ENCODE measurements at places on chromosomes 5 and 9.
A peak's percentile ranks its signal among the peaks of the same experiment; 100 is the strongest.

GRCh38 chr9:135090547-135090946 lies 3.1 kb downstream of the OLFM1 start:
- DNase-seq = no peak

GRCh38 chr9:6567140-6567591 lies 78.4 kb downstream of the GLDC start:
- DNase-seq = no peak

DNA sequence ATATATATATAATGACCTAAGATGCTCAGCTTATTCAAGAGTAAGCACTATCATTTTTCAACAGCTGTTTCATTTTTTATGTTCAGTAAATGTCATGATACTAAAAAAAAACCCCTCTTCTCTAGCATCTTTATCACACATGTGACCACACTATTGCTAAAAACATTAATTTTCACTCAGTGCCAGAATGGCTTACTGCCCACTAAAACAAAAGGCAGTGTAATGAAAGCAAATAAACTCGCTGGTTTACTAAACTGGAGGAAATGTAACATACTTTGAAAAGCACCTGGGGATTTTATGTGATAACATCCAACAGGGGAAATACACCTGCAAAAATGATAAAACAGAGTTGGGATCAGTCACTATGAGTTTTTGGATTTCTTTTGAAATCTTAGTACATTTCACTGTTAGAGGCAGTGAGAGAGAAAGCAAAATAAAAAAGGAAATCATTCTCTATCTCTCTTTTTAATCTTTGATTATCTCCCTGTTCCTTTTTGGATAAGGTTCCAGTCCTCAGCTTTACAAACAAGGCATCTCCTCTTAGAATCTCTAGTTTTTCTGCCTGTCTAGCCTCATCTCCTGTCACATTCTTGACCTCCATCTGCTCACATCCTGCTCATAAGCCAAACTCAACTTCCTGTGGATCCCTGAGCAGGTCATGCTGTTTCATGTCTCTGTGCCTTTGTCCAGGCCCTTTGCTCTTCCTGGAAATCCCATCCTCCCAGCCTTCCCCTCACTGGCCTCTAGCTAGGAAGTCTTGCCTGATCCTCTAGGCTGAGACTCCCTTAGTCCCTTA lies 338.0 kb downstream of the MAN2A1 start:
- DNase-seq = no peak

DNA sequence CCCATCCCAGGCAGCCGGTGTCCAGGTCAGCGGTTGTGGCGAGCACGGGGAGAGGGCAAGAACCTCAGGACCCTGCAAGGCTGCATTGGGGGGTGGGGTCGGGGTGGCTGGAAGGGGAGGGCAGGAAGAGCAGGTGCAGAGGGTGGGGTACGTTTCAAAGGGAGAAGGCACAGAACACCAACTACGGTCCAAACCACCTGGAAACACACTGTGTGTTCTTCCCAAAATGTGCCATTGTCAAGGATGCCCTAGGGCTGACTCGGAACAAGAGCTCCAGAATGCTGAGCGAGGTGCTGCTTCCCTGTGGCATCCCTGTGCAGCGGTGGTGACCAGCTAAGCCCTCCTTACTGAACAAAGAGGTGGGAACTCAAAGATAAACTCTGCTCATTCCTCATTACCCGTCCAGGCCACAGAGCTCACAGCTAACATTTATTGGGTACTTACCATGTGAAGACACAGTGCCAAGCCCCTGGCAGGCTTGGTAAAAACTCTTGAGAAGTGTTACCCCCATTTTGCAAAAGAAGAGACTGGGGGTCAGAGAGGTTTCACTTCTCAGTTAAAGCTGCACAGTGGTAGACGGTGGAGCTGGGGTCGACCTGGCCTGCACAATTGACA lies 153.8 kb downstream of the COL23A1 start:
- DNase-seq = no peak

DNA sequence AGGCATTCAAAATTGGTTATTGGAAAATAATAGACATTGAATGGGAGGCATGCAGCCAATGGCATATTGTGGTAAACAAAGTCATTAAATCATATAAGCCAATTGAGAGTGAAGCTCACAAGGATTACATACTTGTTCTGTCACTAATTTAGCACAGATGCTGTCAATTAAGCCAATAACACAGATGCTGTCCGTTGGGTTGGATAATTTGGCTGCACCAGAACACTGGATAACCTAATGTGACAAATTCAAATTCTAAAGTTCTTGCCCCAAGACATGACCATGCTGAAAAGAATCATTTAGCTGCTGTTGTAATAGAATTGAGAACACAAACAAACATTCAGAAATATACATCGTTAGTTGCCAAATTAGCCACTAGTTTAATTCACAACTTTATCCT lies 1796.4 kb downstream of the EFNA5 start:
- DNase-seq = no peak

DNA sequence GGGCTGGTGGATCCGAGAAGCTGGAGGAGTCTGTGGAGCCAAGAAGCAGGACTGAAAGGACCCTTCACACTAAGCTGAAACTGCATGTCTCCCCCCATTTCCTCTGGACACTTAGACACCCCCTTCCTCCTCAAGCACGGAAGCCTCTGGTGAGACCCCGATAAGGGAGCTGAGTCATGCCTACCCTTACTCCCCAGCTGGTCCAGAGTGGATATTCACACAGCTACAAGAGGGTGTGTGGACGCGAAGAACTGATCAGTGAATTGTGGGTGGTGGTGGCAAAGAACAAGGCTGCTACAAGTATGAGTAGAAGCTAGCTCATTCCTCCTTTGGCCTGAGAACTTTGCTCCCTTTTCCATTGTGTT lies 4.3 kb downstream of the TLN1 start:
- DNase-seq = no peak

DNA sequence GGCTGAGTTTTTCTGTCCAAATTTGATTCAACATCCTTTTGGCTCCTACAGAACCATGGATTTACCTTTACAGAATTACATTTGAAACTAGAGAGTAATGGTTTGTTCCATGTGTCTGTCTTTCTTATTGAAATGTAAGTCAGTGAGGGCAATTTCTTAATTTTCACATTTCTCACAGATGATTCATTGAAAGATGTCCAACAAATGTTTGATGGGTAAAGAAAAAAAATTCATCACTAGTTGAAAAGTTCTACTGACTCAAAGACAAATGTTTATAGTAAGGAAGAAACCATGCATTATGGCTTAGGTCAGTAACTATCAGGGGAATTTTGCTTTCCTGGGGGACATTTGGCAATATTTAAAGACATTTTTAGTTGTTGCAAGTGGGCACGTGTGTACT lies 131.6 kb upstream of the TRPM3 start:
- no peak for DNase-seq

DNA sequence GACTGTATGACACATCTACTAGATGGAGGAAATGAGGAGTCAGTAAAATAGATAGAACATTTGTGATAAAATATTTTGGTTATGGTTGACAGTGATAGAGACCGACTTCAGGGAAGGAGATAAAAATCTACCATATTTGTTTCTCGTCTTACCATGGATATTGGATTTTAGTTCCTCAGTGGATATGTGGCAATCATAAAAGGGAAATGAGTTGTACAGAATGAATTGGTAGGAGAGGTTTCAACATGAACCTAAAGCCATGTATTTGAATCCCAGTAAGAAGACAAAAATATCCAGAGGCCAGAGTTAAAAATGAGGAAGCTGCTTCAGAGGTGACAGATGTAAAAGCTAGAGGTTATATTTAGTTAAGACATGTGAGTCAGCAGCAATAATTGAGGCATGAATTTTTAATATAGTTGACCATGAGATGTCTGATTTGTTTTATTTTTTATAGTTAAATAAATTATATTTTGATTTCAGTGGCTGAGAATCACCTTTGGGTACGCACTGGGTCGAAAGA lies 480.4 kb upstream of the TUSC1 start:
- no peak for DNase-seq

DNA sequence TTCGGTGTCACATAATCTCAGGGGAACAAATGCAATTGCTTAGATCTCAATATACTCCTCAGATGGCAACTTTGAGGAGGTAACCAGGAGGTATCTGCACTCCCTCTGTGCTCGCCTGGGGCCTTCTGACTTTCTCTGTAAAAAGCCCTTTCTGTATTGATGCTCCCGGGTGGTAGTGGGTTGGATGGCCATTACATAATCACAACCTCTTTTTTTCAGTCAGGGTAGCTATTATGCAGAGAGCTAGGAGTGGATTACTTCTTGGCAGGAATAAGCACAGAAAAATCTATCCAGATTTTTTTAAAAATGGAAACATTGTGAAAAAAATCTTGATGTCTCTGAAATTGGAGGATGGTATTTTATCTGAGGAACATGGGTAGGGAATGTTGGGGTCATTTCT lies 116.6 kb downstream of the SH3GL2 start:
- no peak for DNase-seq

DNA sequence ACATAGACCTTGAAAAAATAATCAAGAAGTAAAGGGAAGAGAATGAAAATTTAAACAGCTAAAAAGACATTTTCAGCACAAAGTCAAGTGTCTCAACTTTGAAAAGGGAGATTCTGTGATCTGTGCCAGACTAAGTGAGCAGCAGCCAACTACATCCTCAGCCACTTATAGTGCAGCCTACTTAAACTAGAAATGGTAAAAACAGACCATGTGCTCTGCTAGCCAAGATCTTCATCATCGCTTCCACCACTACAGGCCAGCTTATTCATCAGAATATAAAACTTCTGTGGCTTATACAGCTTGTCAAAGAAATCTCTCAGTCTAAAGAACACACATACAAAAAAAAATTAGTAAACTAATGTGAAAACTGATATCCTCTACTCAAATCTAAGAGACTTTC lies 63.5 kb downstream of the CEMIP2 start:
- DNase-seq = no peak

- no peak for DNase-seq
These were observed 8.4 kb upstream of the RGS3 start for GRCh38 chr9:113454914-113455761.

- no peak for DNase-seq
These were observed 212.8 kb downstream of the ADCY2 start for GRCh38 chr5:7608772-7609171.

DNA sequence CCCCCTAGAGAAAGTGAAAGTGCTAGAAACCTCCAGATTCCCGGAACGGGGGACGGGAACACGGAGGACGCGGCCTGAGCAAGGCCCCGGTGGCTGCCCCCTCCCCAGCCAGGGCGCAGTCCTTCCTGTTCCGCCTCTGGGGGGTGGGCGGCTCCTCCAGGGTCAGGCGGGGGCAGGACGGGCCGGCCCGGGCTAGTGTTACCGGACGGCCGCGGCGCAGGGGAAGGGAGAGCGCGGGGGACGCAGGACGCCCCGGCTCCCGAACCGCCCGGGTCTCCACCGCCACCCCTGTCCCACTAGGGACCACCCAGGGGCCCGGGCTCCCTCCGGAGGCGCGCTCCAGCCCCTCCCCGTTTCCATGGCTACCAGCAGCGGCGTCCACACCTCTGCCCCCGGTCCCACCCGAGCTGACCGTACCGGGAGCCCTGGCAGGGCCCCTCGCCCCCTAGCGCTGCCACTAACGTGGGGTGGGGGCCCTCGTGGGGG lies 579 bp downstream of the SLC12A7 start:
- DNase-seq = no peak

GRCh38 chr9:115495836-115496235 lies 377.9 kb upstream of the TNC start:
- DNase-seq = no peak

GRCh38 chr5:176995896-176996767 lies 10.4 kb downstream of the UIMC1 start:
- no peak for DNase-seq

GRCh38 chr9:125911861-125912644 lies 164.9 kb downstream of the PBX3 start:
- DNase-seq = no peak

DNA sequence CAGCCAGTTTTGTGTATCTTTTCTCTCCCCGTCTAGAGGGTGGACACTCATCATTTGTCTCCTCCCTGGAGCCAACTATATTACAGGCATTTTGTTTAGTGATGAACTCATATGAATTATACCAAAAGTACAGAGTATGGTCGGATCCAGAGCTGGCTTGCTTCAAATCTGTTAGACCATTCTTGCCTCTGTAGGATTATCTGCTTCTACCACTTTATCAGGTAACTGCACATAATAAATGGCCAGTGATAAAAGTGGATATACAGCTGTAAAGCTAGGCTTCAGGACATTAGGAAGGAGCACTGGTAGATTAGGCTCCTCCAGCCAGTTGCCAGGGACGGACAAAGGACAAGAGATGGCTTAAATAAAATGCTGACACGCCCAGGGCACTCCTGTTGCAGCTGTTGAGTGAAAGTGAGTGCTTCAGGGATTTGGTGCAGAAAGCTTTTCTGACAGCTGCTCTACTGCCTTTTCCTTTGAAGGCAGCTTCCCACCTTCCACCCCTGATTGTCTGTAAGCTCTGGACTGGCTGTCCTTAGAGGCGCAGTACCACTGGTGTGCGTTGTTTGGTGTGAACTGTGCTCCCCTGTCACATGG lies 259.2 kb downstream of the PDZD2 start:
- no peak for DNase-seq

GRCh38 chr5:177552839-177553455 lies 1.4 kb downstream of the FAM193B start:
- no peak for DNase-seq

DNA sequence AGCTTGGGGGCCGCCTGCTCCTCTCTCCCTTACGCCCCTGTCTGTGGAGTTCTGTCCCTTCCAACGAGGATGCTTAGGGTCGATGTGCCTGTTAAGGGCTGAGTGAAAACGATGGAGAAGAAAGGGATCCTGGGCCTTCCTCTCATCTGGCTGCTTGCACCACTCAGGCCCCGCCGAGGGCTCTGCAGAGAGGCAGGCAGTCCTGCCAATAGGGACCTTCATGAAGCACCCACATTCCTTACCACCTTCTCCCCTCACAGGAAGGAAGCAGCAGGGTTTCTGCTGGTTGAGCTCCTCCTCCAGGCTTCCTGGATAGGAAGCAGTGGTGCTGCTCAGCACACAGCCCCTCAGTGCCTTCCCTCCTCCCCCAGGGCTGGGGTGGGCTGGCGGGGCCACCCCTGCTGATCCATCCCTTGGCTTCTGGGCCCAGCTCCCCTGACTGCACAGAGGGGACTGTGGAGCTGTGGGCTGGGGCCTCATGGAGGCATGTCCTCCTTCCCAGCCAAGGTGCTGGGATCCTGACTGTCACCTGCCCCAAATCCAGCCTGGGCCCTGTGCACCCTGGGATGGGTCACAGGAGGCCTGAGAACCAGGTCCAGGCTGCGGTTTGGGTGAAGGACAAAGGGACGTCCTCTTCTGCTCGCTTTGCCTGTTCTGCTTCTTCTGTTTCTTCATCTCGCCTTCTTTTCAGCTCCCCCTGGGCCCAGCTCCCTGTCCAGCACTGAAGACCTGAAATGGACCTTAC lies 50.5 kb downstream of the AHRR start:
- DNase-seq = peak; percentile 4
